ENCODE measurements at places on chromosomes 5 and 9.
A peak's percentile ranks its signal among the peaks of the same experiment; 100 is the strongest.

- no peak for DNase-seq
Observed at GRCh38 chr5:80082281-80082680, 47.1 kb downstream of the THBS4 start.

DNA sequence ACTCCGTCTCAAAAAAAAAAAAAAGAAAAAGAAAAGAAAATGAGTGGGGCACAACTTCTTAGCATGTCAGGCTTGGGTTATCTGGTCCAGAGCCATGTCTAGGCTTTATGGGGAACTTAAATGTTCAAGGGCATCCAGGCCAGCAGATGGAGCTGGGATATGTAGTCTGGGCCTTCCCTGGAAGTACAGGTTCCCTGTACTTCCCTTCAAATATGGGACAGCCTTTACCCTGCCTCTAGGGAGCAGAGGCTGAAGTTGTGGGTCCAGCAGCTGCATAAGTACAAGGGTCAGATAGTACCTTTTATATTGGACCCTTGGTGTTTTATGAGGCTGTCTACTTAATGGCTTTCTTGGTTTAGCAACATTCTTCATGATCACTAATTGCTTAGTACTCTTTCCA lies 42.1 kb downstream of the FAF2 start:
- no peak for DNase-seq

DNA sequence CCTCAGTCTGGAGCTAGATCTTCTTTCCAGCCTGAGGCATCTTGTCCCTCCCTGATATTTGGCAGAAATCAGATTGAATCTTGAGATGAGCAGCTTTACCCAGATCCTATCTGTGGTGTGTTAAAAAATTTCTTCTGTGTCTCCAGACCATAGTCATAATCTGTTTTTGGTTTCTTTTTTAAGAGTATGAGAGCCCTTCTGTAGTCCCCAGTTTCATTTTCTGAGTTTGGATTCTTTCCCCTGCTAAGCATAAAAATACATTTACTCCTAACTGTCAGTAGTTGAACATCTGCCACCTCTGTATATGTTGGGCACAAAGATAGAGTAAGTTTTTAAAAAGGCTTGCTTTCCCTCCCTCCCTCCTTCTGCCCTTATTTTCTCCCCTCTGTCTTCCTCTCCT lies 137.7 kb downstream of the CNTLN start:
- peak; percentile 10 for DNase-seq

- DNase-seq = peak; percentile 55
Observed at GRCh38 chr9:113886466-113886865, 10.4 kb downstream of the ZNF618 start.

- DNase-seq = no peak
Observed at GRCh38 chr5:111469903-111470302, 42.4 kb downstream of the STARD4 start.

DNA sequence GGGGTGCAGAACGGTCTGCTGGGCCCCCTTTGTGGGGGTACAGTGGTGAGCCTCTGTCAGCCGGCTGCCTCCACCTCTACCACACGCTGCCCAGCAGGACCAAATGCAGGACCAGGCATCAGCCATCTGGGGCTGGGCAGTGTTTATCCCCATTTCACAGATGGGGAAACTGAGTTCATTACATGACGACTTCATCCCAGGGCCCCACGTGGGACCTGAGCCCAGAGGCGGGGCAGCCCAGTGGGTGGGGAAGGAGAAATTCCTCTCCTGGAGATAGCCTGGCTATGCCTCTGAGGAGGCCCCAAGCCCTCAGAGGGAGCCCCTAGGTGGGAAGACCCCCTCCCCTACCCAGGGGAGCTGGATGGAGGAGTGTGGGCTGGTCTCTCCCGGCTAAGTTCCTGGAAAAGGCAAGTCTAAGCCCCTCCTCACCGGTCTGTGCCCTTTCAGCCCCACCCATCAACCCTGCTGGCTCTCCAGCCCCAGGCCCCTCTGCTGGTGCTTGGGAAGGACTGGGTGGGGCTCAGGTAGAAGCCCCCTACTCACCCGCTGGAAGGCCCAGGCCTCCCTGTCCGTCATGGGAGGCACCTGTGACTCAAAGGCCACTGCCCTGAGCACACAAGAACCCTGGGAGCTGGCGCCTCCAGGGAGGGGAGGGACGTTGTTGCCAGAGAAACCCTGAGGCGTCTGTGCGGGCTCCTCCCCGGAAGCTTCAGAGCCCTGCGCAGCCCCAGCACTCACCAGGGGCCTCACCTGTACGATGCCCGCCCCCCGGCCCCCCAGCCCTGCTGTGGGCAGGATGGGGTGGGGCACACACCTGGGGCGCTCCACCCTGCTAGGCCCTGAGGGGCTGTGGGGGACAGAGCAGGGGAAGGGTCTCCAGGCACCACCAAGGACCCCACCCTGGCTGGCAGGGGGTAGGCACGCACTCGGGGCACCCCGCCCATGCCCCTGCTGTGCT lies 7.4 kb upstream of the CCDC187 start:
- DNase-seq = no peak

GRCh38 chr9:33795281-33795680 lies at the start of gene PRSS3:
TSS of gene PRSS3 (plus strand) at chr9:33795561. CDS start at chr9:33795574, 13 bp downstream.
- no peak for DNase-seq

GRCh38 chr5:132889501-132889900 lies 16.0 kb downstream of the LEAP2 start:
- no peak for DNase-seq

DNA sequence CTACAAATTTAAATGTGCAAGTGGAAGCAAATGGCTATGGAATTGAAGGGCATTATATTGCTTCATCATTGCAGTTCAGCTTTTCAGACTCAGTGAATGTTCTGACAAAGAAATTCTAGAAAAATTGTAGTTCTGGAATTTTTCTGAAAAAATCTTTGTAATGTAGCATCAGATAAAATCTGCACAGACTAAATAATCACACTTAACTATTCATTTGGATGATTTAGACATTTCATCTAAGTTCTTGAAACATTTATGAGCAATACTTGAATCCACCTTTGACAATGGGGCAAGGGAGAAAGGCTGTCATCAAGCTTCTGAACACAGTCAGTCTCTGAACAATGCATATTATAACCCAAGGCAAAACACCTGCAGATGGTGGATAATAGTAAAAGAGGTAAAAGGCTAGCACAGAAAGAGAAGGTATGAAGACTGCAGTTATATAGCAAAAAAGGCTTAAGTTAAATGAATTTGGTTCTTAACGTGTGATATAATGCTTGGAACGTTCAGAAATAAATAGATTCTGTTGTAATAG lies 1352.0 kb upstream of the NUDT12 start:
- no peak for DNase-seq

DNA sequence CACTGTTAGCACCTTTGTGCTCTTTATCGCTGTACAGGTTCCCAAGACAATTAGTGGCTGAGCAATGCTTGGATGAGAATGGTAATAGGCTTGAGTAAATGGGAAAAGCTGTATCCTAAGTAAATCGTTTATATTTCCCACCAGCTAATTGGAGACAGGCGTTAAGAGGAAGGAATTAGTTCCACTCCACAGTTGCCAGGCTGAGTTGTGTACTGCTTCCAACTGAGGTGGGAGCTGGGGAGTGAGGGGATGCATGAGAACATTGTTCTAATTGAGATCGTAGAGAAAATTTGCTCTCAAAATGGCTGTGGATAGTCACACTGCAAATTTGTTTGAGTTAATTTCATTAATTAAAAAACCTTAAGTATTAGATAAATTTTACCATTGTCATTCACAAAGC lies 285.0 kb upstream of the ADAMTSL1 start:
- no peak for DNase-seq

- DNase-seq = no peak
Observed at GRCh38 chr5:143170104-143170503, 233.4 kb downstream of the NR3C1 start.

GRCh38 chr9:68608763-68609162 lies 68.1 kb upstream of the TMEM252 start:
- no peak for DNase-seq

DNA sequence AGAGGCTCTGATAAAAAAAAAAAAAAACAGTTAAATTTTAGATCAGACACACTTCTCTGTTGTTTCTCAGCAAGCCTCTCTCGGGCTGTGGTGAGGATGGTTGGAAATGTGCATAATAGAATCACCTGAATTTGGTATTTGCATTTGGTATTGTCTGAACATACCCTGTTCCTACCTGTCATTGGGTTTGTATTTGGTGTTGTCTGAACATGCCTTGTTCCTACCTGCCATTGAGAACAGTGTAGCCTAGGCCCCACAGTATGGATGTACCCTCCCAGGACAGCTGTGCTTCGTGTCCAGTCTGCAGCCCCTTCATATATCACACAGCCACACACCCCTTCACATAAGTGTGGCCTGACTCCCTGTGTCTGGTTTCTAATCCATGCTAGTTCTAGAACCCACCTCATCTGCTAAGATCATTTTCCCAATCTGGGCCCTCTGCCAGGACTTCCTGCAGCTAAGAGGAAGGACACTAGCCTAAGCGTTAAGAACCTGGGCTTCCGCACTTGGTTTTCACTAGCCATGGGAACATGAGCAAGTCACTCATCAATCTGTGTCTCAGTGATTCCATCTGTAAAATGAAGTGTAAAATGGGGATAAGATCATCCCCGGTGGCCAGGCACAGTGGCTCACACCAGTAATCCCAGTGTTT lies 49.2 kb downstream of the ITGA2 start:
- no peak for DNase-seq

- DNase-seq = no peak
Observed at GRCh38 chr9:70399141-70399540, 15.3 kb downstream of the KLF9 start.

DNA sequence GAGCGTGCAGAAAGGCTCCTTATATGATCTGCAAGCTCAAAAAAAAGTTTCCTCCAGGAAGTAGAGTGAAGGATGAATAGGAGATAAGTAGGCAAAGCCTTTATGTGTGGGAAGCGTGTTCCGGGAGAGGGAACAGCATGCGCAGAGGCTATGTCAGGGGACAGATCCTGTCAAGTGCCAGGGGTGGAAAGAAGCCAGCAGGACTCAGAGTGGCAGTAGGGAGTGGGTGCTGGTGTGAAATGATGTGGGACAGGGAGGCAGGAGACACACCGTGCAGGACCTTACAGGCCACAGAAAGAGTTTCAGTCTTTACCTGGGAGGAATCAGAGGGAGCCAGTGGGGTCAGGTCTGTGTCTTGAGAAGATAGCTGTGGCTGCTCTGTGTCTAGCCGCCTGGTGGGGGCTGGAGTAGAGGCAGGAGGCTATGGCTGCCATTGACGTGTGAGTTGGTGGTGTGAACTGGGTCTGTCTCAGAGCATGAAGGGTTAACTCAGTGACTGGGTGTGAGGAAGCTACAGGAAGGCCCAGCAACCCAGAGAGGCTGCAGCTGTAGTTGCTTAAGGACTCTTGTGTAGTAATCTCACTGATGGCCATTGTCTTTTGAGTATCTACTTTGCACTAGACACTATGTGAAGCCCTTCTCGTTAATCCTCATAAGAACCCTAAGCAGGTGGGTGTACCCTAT lies 71.3 kb downstream of the PPARGC1B start:
- DNase-seq = no peak

DNA sequence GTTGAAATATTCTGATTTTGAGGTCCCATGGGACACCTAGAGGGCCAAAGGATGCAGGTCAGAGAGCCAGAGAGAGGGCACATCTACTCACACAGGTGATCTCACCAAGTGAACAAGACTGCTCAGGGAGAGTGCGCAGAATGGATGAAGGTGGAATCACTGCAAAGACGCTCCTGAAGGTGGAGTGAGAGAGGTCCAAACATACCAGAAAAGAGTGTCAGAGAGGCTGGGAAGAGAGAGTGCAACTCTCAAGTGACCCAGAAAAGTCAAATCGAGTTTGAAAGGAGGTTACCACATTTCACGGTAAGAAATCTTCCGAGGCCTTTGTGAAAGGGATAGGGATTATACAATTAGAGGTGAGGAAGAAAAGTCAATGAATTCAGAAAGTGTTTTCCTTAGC lies 173.4 kb downstream of the EPB41L4A start:
- no peak for DNase-seq

- no peak for DNase-seq
Observed at GRCh38 chr5:5424736-5425135, 2.3 kb downstream of the ICE1 start.

DNA sequence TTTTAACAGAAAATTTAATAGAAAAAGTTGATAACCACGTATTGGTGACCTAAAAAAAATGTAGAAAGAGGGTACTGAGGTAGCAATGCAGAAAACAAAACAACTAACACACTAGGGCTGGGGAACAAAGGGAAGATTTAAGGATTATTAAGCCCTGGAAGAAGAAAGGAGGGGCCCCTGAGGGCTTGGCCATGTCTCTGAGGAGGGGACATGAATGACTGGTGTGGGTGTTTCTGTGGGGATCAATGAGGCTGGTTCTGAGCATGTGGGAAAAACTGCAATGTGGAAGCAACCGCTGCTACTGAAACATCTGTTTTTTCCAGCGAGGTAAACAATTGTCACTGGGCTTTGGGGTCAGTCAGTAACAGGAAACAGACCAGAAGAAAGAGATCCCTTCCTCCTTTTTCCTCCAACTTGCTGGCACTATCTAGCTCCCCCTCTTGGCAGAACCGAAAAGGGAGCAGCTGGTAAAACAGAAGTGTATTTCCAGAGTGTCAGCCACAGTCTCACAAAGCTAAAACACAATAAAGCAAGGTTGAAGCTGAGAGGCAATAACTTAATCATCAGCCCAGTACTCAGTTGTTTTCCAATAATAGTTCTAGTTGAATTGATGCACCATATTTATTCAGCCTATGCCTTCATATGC lies 48.3 kb downstream of the ATPSCKMT start:
- peak; percentile 4 for DNase-seq

GRCh38 chr9:97925497-97926334 lies 3.4 kb upstream of the TRMO start:
- no peak for DNase-seq

- DNase-seq = no peak
Observed at GRCh38 chr5:60257596-60258271, 364.2 kb upstream of the PDE4D start.

- no peak for DNase-seq
Observed at GRCh38 chr5:59583810-59584562, 309.5 kb downstream of the PDE4D start.

- DNase-seq = peak; percentile 67
Observed at GRCh38 chr9:121233906-121234831, 32.5 kb upstream of the RAB14 start.

GRCh38 chr9:81431641-81432040 lies 257.7 kb downstream of the TLE1 start:
- peak; percentile 99 for DNase-seq
